CD4-positive, alpha-beta T cell treated with Interleukin-12 subunit alpha and Interleukin-12 subunit beta, for 1 hour (primary cell): ENCODE measurements at places on chromosomes 12 and 14.

- no peak for DNase-seq
Observed at GRCh38 chr12:106493531-106493930, 89.3 kb upstream of the RFX4 start.

DNA sequence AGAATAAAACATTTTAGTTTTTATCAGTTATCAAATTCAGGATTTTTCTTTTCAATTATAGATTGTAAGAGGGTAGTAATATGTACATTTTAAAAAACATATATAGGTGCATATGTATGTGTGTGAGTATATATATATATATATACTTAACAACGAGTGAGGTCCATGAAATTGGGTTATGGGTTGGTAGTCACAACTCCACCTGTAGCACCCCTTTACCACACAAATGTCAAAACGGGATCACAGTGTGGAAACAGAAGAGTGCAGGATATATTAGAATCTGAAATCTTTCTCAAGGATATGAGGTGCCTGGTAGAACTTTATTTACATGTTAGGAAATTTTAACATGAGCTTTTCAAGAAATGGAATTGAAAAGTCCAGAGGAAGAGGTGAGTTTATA, 31.3 kb downstream of the MIA2 start:
- DNase-seq, result no peak

DNA sequence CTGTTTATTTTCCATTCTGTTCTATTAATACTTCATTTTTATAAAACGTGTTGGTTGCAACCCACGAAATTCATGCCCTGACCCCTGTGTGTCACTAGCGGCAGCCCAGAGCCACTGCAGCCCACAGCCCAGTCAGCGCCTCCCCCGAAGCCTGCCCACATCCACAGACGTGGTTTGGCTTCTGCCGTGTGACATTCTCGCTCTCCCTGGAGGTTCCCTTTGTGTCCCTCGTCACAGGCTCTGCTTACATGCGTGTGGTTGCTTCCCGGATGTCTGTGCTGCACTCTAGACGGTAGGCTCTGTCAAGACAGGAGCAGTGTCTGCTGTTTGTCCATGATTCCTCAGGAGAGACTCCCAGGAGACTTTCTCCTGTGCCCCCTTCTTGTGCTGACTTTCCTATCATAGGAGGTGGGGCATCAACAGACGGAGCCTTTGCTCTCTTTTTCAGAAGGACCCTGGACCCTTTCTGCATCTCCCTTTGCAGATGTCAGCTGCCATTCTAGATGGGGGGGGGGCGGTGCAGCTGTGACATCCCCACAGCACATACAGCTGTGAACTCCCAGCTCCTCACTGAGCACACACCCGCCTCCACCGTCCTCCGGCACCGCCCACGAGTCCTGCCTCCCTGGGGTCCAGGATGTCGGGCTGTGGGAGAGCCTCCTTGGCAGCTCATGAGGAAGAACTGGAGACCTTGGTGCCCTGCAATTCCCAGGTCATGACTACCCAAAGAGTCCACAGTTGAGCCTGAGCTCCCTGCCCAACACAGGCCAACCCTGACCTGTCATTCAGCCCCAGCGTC, 36.8 kb upstream of the PIWIL1 start:
- DNase-seq, result no peak

DNA sequence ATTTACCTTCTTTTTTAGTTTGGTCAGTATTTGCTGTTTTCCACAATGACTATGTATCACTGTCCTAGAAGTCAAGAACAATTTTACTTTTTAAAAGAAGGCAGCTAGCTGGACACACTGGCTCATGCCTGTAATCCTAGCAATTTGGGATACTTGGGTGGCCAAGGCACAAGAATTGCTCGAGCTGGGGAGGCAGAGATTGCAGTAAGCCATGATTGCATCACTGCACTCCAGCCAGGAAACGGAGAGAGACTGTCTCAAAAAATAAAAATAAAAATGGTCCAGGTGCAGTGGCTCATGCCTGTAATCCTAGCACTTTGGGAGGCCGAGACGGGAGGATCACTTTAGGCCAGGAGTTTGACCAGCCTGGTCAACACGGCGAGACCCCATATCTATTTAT, 28.3 kb downstream of the MDM1 start:
- no peak for DNase-seq

- DNase-seq, result no peak
Observed at GRCh38 chr12:41905073-41905758, 239.5 kb downstream of the GXYLT1 start.

GRCh38 chr12:109239179-109239578, 69.9 kb downstream of the FOXN4 start:
- DNase-seq, result no peak

- DNase-seq, result no peak
Observed at GRCh38 chr14:45377166-45377565, 124.2 kb upstream of the MIS18BP1 start.

DNA sequence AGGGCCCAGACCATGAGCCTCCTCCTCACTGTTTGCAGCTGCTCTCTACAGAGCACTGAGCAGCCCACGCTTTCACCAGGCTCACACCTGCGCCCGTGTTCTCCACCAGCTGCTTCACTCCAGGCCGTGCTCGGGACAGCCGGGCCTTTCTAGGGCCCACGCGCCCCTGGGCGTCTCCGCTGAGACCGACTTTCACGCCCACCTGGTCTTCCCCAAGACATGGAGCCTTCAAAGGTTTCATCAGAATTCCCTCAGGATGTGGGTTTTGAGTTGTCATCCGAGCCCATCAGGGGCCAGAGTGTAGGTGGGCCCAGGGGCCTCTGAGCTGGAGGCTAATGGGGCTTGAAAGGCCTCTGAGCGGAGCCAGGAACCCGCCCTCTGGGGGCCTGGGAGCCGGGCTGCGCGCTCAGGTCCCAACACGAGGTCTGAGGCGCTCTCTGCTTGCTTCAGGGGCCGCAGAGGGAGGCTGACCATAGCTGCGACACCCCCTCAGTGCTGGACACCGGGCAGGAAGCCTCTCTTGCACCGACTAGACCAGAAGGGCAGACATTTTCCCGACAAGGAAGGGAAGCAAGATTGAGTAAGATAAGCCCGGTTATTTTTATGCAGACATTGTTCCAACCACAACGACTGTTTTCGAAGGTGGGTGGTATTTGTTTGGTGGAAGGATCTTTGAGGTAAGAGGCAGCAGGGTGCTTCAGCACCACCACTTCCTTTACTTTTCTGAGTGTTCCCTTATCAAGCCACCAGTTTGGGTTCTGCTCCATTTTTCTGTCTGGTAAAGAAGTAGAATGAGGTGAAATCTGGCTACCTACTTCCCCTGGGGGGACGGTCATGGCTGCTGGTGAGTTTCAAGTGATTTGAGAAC, 125.0 kb upstream of the FUT8 start:
- DNase-seq, result peak; percentile 66

DNA sequence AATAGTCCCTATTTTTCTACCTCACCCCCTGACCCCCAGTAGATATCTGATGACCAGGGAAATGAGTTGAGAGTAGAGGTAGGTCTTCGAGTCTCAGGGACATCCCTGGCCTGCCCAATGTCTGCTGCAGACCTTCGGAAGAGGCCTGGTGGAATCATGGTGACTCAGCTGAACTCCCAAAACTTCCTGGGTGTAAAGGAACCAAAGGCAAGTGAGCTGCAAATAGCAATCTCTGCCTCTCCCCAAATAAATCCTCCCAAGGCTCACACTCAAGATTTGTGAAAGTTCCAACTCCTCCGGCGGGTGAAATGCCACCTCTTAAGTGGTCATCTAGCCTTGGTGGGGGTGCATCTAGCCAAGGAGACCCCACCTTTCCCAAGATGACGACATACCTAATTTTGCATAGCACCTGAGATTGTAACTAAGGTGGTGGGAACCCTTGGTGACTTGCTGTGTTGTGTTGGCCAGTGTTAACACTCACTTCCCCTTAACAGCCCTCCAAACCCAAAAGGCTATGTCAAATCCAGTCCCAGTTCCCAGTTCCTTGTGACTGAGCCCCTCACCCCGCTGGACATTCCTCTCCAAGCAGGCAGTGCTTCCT, 6.3 kb downstream of the ZFP36L1 start:
- peak; percentile 28 for DNase-seq

GRCh38 chr14:65794674-65795279, 382.2 kb downstream of the FUT8 start:
- no peak for DNase-seq

GRCh38 chr12:118840878-118841277, 140.5 kb upstream of the SRRM4 start:
- DNase-seq, result no peak

DNA sequence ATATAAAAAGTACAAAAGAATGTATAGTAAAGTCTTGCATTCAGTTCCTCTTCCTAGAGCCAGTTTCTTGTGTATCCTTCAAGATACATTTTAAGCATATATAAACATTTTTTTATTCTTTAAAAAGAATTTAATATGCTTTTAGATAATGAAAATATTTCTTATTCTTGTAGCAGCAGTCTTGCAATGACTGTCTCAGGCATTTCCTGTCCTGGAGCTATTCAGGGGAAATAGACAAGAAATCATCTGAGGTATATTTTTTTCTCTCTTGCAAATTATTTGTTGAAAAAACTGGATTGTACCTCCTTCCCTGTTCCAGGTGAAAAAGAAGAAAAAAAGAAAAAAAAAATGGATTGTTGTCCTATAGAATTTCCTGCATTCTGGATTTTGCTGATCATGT, 17.0 kb upstream of the ERBB3 start:
- DNase-seq, result no peak

DNA sequence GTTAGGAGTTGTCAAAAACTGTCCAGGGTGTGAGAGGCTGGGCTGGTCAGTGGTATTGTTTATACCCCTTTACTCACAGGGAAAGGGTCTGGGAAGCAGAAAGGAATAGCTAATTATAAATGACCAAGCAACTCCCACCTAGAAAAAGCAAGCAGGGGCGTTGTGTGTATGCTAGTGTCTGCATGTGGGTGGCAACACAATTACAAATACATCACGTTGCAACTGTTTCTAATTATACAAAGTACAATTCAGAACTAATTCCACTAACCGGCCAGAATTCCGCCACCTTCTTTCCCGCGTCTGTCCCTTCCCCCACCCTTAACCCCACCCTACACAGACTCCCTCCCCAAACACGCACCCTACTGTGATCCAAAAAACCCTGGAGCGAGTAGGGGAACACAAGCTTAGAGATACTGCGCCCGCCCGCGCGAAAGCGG, 2.2 kb downstream of the DPF3 start:
- no peak for DNase-seq

GRCh38 chr14:60532442-60532841, 23.5 kb downstream of the SIX6 start:
- no peak for DNase-seq

DNA sequence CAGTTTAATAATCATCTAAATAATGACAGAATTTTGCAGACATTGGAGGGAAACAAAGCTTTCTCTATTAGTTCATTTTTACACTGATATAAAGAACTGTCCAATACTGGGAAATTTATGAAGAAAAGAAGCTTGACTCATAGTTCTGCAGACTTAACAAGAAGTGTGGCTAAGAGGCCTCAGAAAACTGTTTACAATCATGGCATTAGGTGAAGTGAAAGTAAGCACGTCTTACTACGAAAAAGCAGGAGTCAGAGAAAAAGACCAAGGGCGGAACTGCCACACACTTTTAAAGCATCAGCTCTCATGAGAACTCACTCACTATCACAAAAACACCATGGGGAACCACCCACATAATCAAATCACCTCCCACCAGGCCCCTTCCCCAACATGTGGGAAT, 804.4 kb downstream of the FLRT2 start:
- no peak for DNase-seq

DNA sequence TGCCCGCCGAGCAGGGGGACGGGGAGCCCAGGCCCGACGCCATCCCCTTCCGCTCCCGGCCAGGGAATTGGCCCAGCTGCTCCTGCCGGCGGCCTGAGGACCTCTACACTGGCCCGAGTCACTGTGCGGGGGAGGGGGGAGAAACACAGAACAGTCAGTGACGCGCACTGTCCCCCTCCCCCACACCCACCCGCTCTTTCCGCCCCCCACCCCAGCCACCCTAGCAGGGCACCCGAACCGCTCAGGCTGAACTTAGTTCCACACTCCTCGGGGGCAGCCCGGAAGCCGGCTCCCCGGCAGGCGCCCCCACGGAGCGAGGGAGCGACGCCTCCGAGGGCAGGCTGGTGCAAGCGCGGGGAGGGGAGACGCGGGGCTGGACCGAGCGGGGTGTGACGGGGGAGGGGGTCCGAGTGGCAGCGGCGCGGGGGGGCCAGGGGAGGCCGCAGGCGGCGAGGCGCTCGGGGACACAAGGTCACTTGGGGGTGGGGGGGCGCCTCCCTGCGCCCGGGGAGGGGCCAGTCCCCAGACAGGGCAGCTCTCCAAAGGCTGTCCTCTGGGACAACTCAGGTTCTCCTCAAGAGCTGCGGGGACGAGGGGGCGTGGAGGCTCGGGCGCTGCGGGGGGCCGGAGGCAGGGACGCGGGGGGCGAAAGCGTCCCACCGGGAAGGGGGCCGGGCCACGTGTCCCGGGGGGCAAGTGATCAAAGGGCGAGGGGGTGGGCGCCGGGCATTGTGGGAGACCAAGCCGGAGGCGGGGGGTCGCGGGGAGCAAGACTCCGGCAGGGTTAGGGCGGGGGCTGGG, 648 bp downstream of the CHD4 start:
- DNase-seq, result peak; percentile 69

DNA sequence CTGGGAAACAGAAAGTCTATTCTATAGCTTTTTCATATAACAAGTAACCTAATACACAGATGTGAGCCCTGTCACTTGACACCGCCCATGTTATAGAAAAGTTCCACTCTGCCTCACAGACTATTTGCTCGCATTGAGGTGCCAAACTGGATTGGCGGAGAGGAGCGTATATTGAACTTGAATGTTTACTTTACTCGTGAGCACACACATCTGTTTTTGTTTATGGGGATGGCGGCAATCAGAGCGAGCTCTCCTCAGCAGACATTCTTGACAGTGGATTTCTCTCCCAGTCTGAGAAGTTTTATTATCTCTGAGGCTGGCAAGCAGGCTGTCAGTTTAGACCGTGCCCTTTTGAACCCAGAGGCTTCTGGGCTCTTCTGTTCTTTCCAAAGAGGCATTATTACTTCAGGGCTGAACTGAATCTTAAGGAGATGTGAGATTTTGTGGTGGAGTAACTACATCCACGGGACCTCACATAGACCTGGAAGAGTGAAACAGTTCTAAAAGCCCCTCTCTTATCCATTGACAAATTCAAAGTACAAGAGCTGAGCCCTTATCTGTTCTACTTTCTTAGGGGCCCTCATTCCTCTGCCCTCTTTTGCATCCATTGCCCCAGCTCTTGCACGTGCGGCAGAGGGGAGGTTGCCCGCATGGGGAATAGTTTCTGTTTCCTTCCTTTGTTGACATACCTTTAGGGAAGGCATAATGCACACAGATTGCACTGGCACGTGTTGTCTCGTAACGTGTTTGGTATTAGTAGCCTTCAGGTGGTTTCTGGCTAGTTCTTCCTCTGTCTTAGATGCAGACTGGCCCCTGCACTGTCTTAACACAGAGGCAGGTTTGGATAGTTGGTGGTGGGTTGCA, 68.2 kb downstream of the DRAM1 start:
- no peak for DNase-seq
